ENCODE measurements at places on chromosomes 11 and 22.

- DNase-seq: no peak
Observed at GRCh38 chr11:17548444-17548843, 1.4 kb downstream of the OTOG start.

DNA sequence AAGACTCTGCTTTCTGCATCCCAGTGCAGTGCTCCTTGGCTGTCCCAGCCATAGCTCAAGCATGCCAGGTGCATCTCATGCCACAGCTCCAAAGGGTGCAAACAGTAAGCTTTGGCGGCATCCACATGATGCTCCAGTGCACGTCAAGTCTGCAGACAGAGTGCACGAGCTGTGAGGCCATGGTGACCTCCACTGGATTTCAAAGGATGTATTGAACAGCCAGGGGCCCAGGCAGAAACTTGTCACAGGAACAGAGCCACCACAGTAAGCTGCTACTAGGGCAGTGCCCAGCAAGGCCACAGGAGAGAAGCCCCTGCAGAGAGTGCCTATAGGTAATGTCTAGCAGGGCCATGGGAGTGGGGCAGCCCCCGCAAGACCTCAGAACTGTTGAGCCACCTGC is 206.8 kb upstream of the DDI1 start:
- no peak for DNase-seq

GRCh38 chr22:28869736-28870135 is 13.6 kb upstream of the ZNRF3 start:
- DNase-seq: no peak

GRCh38 chr11:119829402-119829801 is 100.4 kb upstream of the NECTIN1 start:
- DNase-seq: no peak

GRCh38 chr11:111253131-111253530 is 7.6 kb downstream of the POU2AF2 start:
- no peak for DNase-seq

GRCh38 chr11:70509476-70509875 is 111.1 kb downstream of the CTTN start:
- no peak for DNase-seq

DNA sequence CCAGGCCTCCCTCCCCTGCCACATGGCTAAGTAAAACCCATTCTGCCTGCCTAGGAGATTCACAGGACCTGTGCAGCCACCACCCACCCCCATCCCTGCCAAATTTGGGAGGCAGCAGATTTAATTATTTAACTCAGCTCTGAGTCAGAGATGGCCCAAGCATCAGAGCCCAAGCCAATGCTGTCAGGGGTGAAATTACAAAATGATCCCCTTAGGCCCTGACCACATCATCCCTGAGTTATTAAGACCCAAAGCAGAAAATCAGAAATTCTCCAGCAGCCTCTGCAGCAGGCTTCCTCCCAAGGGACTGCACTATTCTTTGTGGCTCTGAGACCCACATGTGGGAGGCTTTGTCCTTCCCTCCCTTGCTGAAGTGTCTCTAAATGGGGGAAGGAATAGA is 52.8 kb upstream of the RRAS2 start:
- DNase-seq: no peak

DNA sequence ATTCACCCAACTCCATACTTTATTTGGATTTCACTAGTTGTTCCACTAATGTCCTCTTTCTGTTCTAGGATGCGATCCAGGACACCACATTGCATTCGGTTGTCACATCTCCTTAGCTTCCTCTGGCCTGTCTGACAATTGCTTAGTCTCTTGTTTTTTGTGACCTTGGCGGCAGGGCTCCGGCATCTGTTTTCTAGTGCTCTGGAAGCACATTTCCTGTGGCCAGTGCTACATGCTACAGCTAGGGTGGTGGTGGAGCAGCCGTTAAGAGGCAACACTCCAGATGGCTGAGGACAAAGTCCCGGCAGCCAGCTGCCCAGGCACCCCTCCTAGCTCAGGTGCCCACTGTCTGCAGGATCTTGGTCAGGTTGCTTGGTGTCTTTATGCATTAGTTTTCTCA is 6.8 kb downstream of the STX3 start:
- DNase-seq: no peak

- no peak for DNase-seq
Observed at GRCh38 chr11:34648036-34648435, 27.1 kb downstream of the EHF start.

- no peak for DNase-seq
Observed at GRCh38 chr11:25453471-25453870, 878.5 kb upstream of the ANO3 start.

GRCh38 chr22:38867471-38868285 is 4.3 kb downstream of the CBX6 start:
- peak; percentile 44 for DNase-seq

DNA sequence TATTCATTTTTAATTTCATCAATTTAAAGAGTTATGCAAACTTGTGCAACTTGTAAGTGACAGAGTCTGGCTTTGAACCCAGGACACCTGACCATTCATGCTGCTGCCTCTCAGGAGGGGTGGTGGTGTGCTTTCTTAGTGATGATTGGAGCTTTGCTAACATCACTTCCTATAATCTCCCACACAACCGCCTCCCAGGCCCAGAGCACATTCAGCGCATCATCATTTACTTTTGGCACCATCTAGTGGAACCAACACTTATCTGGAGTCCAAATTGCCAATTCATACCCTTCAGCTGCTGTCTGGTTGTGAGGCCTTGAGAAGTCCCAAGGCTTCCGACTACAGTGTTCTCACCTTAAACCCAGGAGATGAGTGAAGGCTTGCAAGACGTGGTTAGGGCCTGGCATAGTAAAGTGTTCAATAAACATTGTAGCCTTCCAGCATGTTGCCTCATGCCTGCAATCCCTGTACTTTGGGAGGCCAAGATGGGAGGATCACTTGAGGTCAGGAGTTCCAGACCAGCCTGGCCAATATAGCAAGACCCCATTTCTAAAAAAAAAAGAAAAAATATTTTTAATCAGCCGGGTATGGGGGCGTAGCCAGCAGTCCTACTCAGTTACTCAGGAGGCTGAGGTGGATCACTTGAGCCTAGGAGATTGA is 1.1 kb upstream of the TTLL1 start:
- DNase-seq: no peak

- no peak for DNase-seq
Observed at GRCh38 chr11:111176603-111177002, 68.9 kb upstream of the POU2AF2 start.

DNA sequence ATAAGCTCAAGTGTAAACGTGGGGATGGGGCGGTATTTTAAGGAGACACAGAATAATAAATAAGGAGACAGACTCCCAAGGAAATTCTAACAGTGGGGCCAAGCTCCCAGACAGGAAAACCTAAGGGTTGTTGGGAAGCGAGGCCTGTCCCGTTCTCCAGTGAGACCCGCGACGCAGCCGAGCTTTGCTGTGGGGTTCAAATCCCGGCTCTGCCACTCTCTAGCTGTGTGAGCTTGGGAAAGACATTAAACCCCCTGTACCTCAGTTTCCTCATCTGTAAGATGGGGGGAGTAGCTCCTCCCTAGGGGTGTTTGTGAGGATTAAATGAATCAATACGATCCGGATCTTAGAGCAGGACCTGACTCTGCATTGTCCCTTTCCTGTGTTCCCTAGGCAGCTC is 106.8 kb downstream of the TRIM29 start:
- DNase-seq: peak; percentile 34

GRCh38 chr11:43790444-43790794 is 90.2 kb upstream of the ALKBH3 start:
- DNase-seq: no peak

DNA sequence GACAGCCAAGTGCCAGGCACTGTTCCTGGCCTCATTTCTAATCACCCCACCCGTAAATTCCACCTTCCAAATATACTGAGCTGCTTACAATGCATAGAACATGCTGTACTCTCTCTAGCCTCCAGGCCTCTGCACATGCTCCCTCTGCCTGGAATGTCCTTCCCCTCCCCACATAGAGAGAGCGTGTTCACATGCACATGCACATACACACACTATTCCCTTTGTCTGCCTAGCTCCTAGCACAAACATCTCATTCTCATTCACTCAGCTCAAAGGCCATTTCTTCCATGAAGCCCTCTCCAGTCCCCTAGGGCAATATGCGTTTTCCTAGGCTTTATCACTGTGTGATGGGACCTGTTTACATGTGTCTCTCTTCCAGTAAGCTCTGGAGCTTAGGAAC is 144.6 kb downstream of the WT1 start:
- DNase-seq: no peak

GRCh38 chr11:34999453-34999852 is 83.0 kb downstream of the PDHX start:
- DNase-seq: no peak

DNA sequence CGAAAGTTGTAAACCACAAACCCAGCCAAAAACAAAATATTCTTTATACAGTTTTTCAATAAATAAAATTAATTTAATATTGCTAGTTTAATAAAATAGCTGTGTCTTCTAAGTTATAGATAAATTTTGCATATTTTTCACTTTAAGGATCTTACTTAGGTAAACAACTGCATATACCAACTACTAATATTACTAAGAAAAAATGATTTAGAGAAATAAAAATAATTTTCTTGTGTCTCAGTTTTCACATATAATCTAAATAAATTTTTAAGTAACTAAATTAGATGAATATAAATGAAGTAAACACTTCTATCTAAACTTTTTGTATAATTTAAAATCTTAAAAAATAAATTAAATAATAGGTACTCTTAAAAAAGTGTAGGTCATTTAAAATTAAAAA is 67.1 kb upstream of the TOP3B start:
- DNase-seq: no peak

GRCh38 chr11:117411736-117412135 is 84.1 kb downstream of the CEP164 start:
- no peak for DNase-seq

DNA sequence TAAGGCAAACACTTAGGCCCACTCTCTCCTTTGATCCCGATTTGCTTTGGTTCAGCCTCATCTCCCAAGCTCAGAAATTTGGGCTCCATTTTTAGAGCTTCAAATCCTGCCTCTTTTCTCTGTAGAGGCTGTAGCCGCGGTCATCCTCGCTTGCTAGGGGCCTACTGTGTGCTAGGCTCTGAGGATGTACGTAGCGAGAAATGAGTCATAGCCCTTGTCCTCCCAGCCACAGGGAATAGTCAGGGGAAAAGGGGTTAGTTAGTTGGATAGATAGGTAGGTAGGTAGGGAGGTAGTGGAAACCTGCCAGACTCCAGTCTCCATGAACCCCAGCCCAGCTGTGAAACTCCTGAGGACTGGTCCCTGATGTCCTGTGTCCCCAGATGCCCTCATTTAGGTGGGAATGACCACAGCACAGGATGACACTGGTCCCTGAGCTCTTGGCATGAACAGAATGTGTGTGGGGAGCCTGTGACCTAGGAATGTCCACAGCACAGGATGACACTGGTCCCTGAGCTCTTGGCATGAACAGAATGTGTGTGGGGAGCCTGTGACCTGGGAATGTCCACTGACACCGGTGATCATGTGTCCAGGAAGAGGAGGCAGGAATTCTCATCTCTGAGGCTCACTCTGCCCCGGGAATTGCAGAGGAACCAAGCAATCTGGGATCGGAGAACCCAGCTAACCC is 21.4 kb upstream of the HMOX1 start:
- DNase-seq: no peak

DNA sequence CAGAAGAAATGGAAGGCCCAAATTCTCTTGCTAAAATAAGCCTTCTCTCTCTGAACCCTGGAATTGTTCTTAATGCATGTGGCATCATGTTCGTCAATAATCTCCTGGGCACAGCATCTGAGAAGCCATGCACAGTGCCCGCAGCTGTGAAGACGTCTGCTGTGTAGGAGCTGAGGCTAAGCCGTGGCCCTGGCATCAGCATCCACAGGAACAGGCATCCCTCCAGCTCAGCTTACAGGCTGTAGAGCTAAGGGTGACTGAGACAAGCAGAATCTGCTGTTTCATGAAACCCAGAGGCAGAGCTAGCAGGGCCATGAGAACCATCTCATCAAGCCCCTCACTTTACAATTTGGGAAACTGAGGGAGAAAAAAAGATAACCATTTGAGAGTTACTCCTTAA is 60.6 kb downstream of the SEZ6L start:
- DNase-seq: no peak

GRCh38 chr22:30033137-30033536 is 47.1 kb upstream of the HORMAD2 start:
- DNase-seq: no peak

DNA sequence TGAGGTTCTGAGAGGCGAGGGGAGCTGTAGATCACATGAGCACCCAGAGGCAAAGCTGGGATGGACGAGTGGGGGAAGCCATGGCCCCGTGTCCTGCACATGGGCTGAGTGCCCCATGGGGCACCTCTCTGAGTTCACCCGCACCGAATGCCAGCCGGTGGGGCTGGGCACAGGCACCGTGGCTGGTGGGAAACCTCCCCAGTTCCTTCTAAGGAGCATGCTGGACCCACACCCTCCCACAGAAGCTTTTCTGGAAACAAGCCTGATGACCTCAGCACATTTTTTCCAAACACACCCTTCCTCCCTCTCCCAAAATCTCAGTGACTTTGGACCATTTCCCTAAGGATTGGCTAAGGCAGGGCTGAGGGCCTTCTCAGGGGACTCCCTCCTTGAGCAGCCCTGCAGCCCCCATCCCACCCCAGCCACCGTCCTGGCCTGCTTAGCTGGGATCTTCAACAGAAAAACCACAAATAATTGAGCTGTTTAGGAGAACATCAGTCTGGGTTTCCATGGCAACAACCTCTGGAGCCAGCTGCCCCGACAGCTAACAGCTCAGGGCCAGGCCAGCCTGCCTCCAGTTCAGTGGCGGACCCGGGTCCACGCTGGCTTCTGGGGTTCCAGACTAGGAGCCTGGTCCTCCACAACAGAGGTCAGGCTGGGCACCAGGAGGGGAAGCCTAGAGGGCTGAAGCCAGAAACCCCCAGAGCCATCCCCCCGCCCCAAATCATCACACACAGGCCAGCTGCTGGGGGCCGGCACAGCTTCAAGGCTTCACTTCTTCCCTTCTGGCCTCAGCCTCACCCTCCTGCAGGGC is 18.1 kb upstream of the LINC01488 start:
- peak; percentile 73 for DNase-seq

DNA sequence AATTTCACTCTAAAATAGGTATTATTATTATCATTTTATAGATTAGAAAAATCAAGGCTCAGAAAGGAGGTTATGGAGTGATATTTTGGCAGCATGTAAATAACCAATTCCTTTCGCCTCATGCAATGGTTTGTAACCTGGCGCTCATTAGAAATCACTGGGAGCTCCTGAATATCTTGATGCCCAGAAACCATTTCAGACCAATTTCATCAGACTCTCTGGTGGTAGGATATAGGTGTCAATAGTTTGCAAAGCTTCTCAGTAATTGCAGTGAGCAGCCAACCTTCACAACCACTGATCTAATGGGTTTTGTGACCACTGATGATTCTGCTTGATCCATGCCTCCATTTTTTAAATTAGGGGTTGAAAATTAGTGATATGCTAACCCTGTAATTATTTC is 57.8 kb upstream of the ZC3H12C start:
- no peak for DNase-seq

GRCh38 chr22:39308614-39309363 is 10.6 kb downstream of the RPL3 start:
- no peak for DNase-seq

- no peak for DNase-seq
Observed at GRCh38 chr22:23531966-23532705, 48.0 kb downstream of the IGLL1 start.

DNA sequence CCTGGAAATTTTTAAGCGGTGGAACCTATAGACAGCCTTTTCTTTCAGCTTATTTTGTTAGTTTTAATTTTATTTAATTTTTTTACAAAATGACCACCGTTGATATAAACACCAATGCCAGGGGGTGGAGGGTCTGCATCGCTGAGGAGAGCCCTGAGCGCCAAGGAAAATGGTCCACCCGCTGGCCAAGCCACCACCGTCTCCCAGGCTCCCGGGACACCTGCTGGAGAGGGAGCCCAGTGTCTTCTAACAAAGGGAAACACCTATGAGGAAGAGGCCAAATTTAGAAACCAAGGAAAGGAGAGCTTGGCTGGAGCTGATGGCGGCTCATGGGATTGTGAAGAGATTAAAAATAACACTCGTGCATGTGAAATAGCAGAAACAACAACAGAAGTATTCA is 288 bp upstream of the KRTAP5-8 start:
- DNase-seq: no peak
